ENCODE measurements at places on chromosomes 6 and 20.
A peak's percentile ranks its signal among the peaks of the same experiment; 100 is the strongest.

DNA sequence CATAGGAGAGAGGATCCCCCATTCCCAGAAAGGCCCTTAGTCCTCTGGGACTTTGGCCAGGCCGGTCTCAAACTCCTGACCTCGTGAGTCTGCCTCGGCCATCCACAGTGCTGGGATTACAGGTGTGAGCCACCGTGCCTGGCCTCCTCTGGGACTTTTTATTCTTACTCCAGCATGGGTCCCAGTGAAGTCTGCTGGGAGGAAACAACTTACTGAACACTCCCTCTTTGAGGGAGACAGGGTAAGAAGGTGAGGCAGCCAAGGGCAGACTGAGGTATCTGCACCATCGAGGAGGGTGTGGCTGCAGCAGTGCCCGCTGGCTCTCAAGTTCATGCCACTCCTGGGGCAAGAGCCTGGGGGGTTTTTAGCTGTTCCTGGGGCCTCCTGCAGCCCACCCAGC is 2.4 kb downstream of the BAK1 start:
- DNase-seq: no peak

DNA sequence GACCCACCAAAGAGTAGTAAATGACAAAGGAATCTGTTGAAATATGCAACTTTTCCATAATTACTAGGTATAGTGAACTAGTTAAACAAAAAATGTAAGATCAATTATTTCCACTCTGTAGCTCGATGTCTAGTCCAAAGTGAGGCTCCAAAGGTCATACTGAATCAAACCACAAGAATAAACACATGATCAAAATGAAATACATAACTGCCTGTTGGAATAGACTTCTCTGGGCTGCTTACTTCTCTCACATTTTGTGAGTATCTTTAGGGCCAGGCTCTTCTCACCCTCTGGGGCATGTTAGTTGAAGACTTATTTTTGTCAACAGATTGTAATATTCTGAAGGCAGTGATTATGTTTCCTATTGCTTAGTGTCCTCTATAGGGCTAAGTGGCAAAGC is 103.7 kb upstream of the TMEM170B start:
- no peak for DNase-seq

DNA sequence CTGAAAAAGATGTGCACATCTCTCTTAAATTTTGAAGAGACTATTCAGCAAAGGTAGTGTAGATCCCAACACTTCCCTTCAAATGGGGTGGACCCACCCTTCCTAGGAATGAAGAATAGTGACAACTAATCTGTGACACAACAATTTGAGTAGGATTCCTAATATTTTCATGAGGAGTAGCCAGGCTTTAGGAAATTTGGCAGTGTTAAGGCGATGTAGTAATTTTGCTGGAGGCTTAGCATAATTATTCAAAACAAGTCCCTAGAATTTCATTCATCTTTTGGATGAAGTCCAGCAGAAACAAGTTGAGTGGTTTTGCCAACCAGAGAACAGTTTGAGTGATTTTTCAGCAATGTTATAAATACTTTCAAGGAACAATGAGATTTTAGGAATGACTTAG is 52.4 kb downstream of the ELOVL4 start:
- DNase-seq: no peak

DNA sequence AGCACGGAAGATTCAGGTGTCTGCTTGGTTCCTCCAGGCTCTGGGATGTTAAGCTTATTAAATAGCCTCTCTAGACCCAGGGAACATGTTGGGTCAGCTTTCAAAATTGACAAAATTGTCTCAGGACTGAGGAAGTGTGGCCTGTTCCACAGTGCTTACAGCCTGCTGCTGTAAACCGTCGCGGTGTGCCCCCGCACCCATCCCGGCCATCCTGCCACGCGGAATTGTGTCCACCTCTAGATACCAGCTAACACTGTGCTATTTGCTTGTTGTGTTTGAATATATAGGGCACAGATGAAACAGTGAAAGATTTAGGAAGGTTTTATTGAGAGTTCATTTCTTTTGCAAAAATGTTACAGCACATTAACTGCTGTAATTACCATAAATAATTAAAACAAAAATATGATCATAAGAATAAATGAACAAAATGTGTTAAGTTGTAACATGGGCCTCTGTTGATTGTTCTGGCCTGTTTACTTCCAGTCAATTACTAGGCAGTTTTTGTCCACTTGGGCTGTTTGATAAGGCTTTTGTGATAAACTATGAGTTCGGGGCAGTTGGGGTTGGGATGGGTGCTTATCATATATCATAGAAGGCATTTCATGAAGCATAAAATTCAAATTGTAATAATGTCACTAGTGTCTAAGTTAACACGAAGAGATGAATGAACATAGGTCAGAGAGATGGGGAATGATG is 77.4 kb downstream of the ARID1B start:
- no peak for DNase-seq

GRCh38 chr6:92559003-92559402 is 860.4 kb downstream of the EPHA7 start:
- DNase-seq: no peak

GRCh38 chr6:37116326-37116725 is 53.6 kb upstream of the PIM1 start:
- DNase-seq: no peak

- DNase-seq: no peak
Measured at GRCh38 chr20:46312075-46312944, 4.0 kb upstream of the CDH22 start.

DNA sequence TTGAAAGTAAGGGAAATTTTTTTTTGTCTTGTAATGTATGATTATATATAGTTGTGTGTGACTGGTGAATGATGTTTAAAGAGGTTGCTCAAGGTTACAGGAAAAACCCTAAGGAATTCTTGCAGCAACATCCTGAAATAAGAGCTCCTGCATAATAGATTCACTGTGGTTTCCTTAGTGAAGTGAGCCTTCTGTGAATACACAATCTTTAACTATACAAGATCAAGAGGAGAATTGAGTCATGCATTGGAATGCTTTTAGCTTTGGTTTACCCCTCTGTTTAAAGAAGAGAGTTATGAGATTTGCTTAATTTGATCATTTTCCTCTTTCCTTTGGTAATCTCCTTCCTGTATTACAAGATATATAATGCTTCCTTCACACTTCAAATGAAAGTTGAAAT is 141.6 kb upstream of the EYA4 start:
- no peak for DNase-seq

DNA sequence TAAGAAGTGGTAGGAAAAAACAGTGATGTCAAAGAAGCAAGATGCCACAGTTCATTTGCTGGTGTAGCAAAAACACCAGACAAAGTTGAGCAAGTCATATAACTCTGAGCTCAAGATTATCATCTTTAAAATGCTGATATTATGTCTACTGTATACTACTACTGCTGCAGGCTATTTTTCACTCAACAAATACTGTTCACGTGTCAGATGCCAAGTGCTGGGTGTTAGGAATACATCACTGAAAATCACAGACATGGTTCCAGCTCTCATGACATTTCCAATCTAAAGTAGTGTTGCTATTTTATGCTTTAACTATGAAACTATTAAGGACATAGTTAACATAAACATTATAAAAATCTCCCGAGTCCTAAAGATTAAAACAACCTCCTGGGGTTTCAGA is 163.0 kb downstream of the NKAIN2 start:
- DNase-seq: no peak

- DNase-seq: no peak
Measured at GRCh38 chr6:155943635-155944034, 488.0 kb upstream of the NOX3 start.

- DNase-seq: no peak
Measured at GRCh38 chr6:4388675-4389074, 253.3 kb upstream of the ECI2 start.

DNA sequence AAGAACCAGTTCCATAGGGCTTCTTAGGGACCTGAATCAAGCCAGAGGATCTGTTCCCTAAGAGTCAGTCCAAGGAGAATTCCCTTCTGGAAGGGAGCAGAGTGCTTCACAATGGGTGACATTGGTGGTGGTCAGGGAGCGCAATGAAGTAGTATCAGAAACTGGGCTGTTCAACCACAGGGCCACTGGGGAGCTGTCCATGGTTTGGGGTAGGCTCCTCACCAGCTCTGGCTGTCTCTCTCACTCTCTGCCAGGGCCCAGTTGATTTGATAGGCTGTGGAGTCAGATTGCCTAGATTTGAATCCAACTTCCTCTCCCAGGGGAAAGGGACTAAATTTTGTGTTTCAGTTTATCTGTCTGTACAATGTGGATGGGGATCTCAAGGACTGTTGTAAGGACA is 36.7 kb upstream of the CHD6 start:
- DNase-seq: no peak

DNA sequence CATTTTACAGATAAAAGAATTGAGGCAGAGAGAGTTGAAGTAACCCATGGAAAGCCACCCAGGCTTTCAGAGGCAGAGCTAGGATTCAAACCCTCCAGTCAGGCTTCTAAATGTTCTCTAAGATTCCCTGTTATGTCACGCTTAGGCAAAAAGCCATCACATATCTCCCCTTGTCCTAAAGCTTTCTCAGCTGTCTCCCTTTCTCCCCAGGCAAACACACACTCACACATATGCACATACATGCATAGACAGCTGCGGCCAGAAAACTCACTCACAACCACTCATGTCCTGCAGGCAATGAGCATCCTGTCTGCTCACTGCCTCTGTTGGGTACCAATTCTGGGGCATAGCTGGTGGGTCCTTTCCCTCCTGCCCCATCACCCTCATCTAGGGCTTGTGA is 595.9 kb upstream of the CHD6 start:
- DNase-seq: no peak

DNA sequence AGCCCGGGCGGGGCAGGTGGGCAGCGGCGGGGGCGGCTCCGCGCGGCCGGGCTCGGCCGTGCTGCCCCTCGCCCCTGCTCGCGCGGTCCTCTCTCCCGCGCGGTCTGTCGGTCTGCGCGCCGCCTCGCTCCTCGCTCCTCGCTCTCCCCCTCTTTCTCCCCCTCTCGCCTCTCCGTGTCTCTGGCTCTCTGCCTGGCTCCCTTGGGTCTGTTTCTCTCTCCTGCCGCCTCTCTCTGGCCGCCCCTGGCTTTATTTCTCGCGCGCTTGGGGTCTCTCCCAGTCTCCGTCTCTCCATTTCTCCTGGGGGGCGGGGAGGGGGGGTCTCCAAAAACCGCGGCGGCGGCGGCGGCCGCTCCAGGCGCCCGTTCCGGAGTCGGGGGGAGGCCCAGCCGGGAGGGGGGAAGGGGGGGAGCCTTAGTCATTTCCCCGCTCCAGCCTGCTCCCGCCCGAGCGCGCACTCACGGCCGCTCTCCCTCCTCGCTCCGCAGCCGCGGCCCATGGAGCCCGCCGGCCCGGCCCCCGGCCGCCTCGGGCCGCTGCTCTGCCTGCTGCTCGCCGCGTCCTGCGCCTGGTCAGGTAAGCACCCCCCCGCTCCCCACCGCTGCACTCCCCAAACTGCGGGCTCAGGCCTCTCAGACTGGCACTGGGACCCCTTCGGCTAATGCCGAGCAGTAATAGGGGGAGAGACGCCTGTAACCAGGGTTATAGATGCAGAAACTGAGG is at the start of gene SIRPA:
Gene SIRPA (plus strand): TSS at position 457 of the 723 bp plus-strand sequence. CDS start 41 bp downstream, at position 498.
- peak; percentile 93 for DNase-seq

- DNase-seq: no peak
Measured at GRCh38 chr20:51359947-51360346, 182.6 kb downstream of the NFATC2 start.

- DNase-seq: no peak
Measured at GRCh38 chr6:80403365-80403764, 296.9 kb downstream of the BCKDHB start.

DNA sequence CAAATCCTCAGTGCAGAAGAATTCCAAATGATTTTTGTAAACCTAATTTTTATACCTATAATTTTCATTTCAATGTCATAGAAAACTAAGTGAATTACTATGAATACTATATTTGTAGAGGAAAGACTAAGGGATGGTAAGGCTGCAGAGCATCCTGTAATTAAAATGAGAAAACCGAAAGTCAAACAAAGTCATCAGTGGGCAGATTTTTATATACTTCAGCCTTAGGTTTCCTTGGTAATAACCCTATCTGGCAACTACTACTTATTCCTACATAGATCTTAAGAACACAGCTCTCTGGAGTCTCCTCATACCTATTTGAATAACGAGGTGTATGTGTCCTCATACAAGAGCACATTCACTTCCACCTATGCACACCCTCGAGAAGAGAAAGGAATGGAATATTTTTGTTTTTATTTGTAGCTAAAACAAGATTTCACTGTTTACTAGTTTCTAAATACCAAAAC is 117.9 kb upstream of the SGK1 start:
- DNase-seq: no peak

DNA sequence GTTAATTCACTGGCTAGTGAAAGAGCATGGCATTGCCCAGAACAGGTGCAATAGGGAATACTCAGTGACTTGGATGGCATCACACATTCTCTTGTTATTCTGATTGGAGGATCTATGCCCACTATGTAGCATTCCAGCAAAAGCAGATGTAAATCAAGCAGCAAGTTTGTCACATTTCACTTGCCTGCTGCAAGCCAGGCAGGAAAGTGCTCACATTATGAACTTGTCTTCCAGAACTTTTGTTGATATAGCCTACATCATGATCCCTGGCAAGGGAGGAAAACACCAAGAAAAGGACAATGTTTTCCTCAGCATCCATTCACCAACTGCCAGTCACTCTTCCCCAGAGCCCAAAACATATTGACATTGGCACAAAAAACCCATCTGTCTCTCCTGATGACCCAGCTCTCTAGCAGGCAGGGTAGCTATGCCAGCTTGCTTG is 77.8 kb downstream of the ARHGAP18 start:
- DNase-seq: no peak

DNA sequence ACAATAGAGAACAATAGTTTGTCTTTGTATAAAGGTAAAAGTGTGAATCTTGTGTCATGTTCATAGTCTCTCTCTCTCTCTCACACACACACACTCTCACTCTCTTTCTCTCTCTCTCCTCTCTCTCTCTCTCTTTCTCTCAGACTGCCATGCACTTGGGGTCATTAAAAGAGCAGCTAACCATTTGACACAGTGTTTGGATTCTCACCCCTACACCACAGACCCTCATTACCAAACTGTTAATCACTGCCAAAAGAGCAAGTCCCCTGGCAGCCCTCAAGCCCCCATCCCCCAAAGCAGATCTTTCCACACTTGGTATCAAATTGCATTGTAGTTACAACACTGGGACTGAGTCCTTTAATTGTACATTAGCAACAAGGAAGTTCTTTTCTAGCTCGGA is 305.8 kb upstream of the RSPO3 start:
- no peak for DNase-seq

DNA sequence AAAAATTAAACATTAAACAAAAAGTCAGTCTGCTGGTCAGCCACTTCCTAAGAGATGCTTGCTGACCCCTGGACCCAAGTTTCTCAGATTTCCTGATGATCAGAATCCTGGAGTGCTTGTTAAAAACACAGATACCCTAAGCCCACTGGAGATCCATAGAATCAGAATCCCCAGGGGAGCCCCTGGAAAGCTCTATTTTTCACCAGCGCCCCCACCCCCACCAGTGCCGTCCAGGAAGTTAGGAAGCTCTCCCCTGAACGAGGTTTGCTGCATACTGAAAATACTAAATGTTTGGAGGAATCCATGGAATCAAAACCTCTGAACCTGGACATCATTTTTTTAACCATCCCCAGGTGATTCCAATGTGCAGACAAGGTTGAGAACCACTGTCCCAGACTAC is 69.2 kb downstream of the BFSP1 start:
- DNase-seq: no peak

DNA sequence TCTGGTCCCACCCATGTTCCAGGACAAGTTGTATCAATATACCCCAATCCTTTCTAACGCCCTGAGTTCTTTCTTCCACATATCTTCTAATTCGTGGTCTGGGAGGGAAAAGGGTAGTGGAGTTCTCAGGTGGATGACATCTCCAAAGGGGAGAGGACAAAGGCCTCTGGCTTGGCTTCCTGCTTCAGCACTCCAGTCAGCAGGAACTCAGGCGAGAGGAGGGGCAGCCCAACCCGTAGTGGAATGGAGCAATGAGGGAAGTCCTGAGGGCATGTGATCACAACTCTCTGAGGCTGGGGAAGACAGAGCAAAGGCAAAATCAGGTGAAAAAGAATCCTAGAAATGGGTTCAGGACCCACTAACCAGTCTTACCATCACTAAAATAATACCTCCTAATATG is 9.6 kb upstream of the NRM start:
- DNase-seq: no peak
